Left lung (tissue), 14 donors: ENCODE measurements at places on chromosomes 1 and 21. TPM values are rescaled to one million over a fixed set of nuclear protein-coding genes. Genes with fewer than 3 reads are reported as not detected.

Gene TCHH
- total RNA-seq, result 0.03 TPM

DNA sequence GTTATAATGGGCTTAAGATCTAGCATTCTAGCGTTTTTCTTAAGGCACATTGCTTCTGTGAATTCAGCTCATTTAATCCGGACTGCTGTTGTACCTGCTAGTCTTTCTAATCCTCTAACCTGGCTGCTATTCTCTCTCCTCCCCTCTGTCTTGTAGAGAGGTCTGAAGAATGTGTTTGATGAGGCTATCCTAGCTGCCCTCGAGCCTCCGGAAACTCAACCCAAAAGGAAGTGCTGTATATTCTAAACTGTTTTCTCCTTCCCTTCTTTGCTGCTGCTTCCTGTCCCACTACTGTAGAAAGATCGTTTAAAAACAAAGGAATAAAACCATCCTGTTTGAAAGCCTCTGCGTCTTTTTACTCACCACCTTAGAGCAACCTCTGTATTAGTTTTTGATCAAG is 37.3 kb downstream of the CDC42 start:
- no peak for DNase-seq

DNA sequence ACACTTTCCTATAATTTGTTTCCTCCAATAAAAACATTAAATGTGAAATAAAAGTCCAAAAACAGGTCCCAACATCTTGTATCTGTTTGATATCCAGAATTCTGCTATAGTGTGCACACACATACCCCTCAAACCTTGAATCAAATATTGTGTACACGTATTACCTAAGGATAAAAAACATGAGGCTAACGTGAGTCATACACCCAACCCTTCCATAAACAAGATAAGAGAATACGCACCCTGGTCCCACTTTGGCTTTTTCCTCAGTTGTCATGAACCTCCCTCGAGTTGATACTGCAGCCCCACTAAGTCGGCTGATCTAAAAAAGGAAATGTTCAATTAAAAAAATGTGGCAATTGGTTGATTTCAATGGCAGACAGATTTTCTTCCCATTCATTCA is 5.2 kb downstream of the KHDC4 start:
- no peak for DNase-seq

- DNase-seq, result peak; percentile 46
Observed at GRCh38 chr1:219050086-219050821, 123.4 kb upstream of the LYPLAL1 start.

- peak; percentile 15 for DNase-seq
Observed at GRCh38 chr1:93021539-93022134, 57.4 kb upstream of the MTF2 start.

GRCh38 chr1:193448682-193449461 is 262.5 kb upstream of the B3GALT2 start:
- no peak for DNase-seq

- no peak for DNase-seq
Observed at GRCh38 chr21:46248827-46249226, 20.3 kb upstream of the LSS start.

- DNase-seq, result no peak
Observed at GRCh38 chr21:40445349-40445921, 401.5 kb downstream of the DSCAM start.
